ENCODE measurements at places on chromosomes 2 and 18. TPM values are rescaled to one million over a fixed set of nuclear protein-coding genes. Genes with fewer than 3 reads are reported as not detected.

The INHA gene
- total RNA-seq: not detected

The LGALSL gene
- 0.26 TPM for total RNA-seq

The ITGB6 gene
- 11.6 TPM for total RNA-seq

The KIF5C gene
- 0.32 TPM for total RNA-seq

- no peak for DNase-seq
Observed at GRCh38 chr18:55387139-55387984, 200.6 kb downstream of the TCF4 start.

- no peak for DNase-seq
Observed at GRCh38 chr2:168811696-168812095, 9.3 kb downstream of the NOSTRIN start.

- no peak for DNase-seq
Observed at GRCh38 chr2:168658706-168659105, 143.7 kb upstream of the NOSTRIN start.

GRCh38 chr2:223619486-223620129 lies 17.4 kb upstream of the SCG2 start:
- no peak for DNase-seq

DNA sequence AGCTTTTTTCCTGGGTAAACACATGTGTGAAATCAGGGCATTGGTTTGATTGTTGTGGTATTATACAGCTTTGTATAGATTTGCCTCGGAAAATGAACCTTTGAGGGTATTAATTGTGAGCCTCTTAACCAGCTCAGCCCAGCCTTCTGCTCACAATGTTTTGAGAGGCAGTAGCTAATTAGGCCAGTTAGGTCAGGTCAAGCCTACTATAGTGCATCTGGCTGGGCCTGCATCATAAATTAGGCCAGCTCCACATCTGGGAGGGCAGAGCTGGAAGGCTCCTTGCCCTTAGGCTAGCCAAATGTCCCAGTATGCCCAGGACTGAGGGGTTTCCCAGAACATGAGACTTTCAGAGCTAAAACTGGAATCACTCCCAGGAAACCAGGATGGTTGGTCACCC lies 43.0 kb downstream of the LRATD1 start:
- no peak for DNase-seq

DNA sequence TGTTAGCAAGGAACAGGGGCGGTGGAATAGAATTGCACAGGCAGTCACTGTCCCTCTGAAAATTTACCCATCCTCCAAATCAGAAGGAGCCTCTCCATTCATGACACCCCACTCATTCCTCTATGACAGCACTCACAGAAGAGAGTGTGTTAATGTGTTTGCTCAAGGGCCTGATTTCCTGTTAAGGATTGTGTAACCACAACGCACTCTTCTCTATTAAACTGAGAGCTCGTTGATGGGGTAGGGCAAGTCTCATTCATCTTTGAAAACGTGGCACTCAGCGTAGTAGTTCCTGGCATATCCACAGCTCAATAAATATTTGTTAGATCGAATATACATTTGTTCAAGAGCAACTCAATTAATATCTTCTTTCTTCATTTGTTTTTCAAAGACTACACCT lies 106.4 kb downstream of the VAPA start:
- DNase-seq: no peak

DNA sequence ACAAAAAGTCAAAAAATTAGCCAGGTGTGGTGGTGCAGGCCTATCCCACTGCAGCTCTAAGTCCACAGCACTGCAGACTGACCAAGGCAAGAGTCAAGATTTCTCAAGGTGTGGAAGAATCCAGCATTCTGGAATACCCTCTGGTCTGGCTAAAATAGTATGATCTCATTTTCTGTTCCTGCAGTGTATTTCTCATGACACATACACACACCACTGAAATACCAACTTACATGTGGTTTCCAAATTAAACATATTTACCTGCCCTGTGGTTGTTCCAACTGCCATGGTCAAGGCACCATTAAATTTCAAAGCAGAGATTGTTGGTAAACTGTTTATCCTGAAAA lies 30.9 kb downstream of the NOL10 start:
- DNase-seq: no peak

GRCh38 chr2:53021292-53021691 lies 746.3 kb upstream of the CHAC2 start:
- DNase-seq: peak; percentile 72

DNA sequence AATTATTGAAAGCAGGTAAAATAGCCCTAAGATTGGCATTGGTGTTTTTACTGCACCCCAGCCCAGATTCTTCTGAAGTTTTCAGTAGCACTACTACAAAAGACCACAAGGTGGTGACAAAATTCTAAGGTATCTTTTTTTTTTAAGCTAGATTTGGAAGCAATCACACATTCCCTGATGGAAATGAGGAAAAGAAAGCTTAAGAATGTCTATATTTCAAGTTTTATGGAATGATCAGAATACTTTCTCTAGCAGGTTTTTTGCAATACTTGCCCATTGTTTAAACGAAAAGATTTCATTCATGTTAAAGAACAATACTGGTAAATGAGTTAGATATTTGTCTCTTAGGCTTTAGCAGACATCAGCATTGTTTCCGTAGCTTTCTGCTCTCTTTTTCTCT lies 32.1 kb upstream of the ZNF638 start:
- peak; percentile 41 for DNase-seq

DNA sequence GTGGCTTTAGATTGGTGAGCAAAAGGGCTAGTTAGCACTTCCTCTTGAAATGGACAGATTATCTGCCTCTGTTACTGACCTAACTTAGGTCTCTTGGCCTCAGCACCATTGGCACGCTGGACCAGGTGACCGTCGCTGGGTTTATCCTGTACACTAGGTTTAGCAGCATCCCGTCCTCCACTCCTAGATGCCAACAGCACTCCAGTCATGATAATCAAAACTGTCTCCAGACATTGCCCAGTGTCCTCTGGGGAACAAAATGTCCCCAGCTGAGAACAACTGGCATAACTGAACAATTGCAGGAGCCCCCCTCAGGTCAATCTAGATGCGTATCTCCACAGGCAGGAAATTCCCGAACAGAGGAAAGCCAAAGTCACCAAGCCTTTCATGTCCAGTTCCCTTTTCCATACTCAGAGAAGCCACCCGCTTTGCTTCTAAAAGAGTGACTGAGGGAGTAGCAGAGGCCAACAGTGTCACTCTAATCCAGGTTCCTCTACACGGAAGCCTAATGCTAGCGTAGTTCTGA lies 27.3 kb downstream of the E2F6 start:
- no peak for DNase-seq

DNA sequence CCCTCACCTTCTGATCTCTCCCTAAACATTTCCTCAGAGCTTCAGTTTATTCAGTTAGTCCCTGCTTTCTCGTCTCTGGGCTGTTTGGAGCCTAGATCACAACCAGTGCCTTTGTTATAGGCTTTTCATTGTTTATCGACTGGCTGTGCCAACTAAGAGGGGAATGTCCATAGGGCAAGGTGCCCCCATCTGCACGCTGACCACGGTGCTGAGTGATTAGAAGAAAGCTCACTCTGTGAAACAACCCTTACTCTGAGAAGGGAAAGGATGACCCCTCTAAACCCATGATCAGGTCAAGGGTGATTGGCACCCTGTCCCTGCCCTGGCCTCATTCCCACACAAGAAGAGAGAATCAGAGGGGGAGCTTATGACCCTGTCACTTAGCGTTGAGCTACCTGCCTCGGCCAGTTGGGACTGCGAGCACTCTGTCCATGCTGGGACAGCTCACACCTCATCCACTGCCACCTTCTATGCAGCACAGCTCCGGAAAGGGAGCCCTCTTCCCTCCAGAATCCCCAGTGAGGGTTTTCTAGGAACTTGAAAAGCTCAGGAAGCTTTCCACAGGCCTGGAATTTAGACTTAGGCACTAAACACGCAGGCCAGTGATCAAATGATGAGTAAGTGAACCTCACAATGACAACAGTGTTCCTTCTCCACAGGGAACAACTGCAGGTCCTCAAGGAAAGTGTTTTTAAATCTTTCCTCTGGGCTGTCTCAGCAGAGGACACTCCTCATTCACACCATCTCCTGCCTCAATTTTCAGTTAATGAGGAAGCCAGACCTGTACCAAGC lies 2.3 kb upstream of the ACTG2 start:
- no peak for DNase-seq

DNA sequence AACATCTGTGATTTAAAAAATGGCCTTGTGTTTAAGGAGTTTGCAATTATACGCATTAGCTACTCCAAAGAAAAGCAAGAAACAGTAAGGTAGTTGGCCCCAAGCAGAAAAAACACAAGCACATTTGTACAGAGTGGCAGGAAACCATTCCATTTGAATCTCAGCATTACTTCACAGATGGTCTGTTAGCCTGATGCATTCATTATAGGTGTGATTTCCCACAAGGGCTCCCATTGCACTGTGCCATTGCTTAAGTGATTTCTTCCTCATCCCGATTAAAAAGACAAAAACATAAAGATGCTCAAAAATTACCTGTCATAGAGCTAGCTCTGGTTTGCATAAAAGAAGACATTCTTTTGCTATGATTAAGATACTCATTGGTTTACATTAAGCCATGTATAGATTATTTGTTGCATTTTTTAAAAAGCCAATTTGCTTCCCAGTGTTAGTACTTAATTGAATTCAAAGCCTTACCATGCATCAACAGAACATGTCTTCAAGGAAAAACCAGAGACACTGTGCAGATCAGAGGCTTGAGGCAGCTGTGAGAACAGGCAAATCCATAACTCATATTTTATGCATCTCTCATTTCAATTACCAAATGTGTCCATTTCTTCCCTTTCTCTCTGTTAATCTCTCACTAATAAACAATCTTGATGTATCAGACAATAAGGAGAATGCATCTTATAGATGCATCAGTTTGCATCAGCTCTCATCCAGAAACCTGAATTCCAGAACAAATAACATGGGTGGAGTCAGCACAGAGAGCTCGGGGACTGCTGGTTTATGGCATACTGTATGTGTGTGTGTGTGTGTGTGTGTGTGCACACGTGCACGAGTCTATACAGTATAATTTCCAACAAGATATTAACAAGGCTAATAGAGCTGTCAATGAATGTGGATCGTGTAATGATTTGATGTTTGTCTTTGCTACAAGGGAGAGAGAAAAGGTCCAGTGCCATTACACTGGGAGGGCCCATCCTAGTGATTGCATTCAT lies 558.6 kb upstream of the HS6ST1 start:
- no peak for DNase-seq

- peak; percentile 9 for DNase-seq
Observed at GRCh38 chr2:159515441-159515840, 100.9 kb downstream of the BAZ2B start.

DNA sequence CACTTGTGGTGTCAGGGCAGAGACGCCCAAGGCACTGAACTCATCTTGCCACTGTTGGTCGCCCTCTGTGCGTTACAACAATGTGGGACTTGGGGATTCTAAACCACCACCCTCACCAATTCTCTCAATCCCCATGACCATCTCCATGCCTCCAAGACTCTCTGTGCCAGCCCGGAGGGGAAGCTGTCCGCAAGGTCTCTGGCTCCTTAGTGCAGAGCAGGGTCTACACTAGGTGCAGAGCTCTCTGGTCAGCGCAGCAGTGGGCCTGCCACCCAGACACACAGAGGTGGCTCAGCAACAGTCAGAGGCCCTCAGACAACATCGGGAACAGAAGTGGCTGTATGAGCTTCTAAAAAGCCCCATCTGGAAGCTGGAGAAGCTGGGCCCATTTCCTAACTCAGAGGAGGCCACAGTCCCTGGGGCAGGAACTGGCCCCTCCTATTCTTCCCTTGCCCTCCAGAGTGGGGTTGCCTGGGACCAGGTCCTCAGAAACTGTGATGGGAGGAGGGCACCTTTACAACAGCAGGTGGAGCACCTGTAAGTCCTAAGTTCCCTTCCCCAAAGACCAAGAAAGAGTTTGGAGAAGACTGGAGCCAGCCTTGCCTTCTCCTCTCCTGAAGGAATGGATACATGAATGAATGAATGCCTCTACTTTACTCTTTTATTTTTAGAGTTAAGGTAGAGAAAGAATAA lies 37.7 kb downstream of the SERTAD2 start:
- DNase-seq: no peak

- no peak for DNase-seq
Observed at GRCh38 chr2:134181219-134181618, 72.7 kb upstream of the MGAT5 start.

- DNase-seq: no peak
Observed at GRCh38 chr2:59462422-59463197, 1090.8 kb downstream of the BCL11A start.

- DNase-seq: no peak
Observed at GRCh38 chr18:13032173-13032572, 41.0 kb downstream of the CEP192 start.

Data from LHCN-M2 (cell line).